Natural killer cell (primary cell): ENCODE measurements at places on chromosomes 4 and X. TPM values are rescaled to one million over a fixed set of nuclear protein-coding genes. Genes with fewer than 3 reads are reported as not detected.

The BRS3 gene
- total RNA-seq = not detected

The BST1 gene
- 2.2 TPM for total RNA-seq

The AKAP4 gene
- total RNA-seq = not detected

DNA sequence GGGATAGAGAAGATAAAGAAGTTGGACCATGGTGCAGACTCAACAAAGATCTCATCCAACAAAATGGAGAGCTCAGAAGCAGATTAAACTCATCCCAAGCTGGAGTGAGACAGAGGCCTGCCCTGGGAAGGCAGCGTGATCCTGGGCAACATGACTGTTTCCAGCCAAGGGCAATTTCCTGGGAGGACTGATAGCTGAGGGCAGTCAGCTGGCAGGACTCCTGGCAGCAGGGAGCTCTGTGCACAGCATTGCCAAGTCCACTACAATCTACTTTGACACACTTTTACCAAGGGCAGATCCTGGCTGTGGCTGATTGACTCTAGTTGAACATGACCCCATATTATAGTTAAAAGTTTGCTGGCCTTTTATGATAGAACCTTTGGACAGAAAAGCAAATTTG is 357.3 kb upstream of the RASGEF1B start:
- no peak for DNase-seq
